ENCODE measurements at places on chromosomes 16 and 17. TPM values are rescaled to one million over a fixed set of nuclear protein-coding genes. Genes with fewer than 3 reads are reported as not detected.

Gene CBLN1
- total RNA-seq, result not detected

Gene OR3A1
- total RNA-seq, result not detected

Gene ADAM11
- total RNA-seq, result 0.39 TPM

Gene HS3ST2
- total RNA-seq, result not detected

Gene FZD2
- total RNA-seq, result 6.0 TPM
